ENCODE measurements at places on chromosomes 5 and 9.

DNA sequence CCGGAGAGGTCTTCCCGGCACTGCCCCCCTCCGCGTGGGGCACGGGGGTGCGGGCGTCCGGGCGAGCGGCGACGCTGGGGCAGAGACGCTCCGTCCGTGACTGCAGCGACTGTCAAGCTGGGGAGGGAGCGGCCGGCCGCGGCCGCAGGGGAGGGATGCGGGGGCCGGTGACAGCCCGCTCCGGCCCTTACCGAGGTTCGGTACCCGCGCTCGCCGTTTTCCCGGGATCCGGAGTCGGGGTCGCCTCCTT is 400 bp downstream of the KDM4C start:
- DNase-seq, result no peak

- no peak for DNase-seq
Observed at GRCh38 chr5:1593903-1594356, 70.2 kb upstream of the LPCAT1 start.

DNA sequence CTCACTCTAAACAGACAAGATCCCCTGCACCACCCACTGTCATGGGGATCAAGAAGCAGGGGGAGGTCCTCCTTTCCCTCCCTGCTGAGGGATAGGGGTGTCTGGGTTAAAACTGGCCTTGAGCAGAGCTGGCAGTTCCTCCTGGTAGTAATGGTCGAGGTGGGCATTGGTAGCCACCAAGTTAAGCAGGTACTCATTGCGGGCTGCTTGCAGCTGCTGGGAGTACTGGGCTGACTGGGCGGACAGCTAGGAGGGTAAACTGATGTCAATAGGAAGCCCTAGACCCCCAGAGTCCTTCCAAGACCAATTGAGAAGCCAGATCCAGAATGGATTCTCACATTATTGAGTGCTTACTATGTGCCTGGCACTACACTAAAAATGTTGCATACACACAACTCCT is 3.4 kb downstream of the FCHSD1 start:
- no peak for DNase-seq

DNA sequence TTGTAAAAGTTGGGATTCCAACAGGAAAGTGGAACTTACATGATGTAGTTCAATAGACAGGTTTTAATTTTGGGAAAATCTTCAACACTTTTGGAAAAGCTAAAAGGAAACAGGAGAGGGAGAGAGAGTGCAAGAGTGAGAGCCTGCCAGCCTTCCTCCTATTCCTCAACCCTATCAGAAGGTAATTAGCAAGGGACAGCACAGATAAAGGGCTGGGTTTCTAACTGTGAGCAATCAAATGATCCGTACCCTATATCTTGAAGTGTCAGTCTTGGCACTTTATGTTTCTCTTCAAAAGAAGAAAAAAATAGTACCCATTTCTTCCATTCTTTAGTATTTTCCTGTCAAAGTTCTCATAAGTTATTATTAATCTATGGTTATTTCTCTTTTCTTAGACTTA is 79.4 kb downstream of the FER start:
- no peak for DNase-seq

- no peak for DNase-seq
Observed at GRCh38 chr5:19777363-19777762, 210.6 kb downstream of the CDH18 start.

DNA sequence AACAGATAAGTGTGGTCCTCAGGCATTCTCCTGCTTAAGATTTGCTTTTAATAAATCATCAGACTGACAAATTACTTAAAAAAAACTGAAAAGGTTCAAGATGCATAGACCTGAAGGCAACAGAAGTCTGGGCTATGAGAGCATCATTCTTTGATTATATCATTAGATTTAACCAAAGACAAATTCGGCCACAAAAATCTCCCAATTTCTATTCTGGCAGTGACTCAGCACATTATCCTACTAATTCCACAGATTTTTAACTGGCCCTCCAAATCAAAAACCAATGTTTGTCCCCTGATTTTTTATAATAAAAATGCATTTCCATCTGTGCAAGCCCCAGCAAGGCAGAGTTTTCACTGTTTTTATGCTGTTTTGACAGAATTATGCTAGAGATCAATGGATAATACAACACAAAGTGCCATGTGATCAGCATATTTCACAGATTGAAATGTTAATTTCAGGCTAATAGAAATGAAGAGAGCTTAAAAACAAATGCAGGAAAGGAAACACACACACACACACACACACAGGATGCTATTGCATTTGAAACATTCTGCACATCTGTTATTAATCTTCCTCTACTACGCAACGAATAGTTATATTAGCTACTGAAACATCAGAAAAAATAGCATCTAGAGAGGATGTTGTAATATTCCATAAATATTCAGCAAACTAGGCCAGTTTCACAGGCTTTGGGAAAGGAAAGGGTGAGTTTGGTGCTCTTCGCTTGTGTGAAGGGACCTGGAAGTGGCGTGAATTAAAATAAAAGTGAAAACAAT is 177.6 kb upstream of the ST8SIA4 start:
- DNase-seq, result no peak

DNA sequence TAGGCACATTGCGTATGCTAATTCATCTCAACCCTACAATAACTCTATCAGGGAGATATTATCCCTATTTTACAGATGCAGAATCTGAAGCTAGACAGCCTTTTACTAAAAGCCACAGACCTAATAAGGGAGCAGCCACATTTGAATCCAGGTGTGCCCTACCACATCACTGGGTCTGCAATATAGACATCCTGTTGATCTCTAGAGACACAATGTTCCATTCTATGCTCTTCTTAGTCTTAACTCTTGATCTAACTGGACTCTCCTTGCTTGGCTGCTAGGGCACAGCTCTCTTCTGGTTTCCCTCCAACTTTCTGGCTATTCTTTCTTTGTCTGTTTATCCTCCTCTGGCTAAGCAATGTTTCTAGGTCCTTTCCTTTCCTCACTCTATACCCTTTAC is 1.4 kb upstream of the SPATA6L start:
- no peak for DNase-seq

DNA sequence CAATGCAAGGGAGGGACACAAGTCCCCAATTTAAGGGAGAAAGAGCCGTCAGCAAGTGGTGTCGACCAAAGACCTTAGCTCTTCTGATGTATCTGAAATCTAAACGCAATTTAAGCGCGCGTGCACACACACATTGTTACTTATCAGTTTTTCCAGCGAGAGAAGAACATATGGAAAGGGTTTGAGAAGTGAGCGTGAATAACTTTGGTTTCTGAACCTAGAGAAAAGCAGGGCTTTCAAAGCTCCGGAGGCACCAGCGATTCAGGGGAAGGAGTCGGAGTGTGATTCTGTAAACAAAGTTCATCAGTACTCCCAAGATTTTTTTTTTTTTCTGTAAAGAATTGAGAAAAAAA is 191.8 kb downstream of the MEF2C start:
- no peak for DNase-seq

- DNase-seq, result no peak
Observed at GRCh38 chr9:99005651-99006050, 61.9 kb downstream of the COL15A1 start.

- no peak for DNase-seq
Observed at GRCh38 chr5:53360811-53361210, 119.6 kb upstream of the FST start.

- no peak for DNase-seq
Observed at GRCh38 chr9:73093740-73094379, 57.8 kb upstream of the ANXA1 start.

GRCh38 chr5:177412603-177413233 is 3.4 kb upstream of the F12 start:
- peak; percentile 50 for DNase-seq

- no peak for DNase-seq
Observed at GRCh38 chr9:81559709-81560108, 129.6 kb downstream of the TLE1 start.

DNA sequence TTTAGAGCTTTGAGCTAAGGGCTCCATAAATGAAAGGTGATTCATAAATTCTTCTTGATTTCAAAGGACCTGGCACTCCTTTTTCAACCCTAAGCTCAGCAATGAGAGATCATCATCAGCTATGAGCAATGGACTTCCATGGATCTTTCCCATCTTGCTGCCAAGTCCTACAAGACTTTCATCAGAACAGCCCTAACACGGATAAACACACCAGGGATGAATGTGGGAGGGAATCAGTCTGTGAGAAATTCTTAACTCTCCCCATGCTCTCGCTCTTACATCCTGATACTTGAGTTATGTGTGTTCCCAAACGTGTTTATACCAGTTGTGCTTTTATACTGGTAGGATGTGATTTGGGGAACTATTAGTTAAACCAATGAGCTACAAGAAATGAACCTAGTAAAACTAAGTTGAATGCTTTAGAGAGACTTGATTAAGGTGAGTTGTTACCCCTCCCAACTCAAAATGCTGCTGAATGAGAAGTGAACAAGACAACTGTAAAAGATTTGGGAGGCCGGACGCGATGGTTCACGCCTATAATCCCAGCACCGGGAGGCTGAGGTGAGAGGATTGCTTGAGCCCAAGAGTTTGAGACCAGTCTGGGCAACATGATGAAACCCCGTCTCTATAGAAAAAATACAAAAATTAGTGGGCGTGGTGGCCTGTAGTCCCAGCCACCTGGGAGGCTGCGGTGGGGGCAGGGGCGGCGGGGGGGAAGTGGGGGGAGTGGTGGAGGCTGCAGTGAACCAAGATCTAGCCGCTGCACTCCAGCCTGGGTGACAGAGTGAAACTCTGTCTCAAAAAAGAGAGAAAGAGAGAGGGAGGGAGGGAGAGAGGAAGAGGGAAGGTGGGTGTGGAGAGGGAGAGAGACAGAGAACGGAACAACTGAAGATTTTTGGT is 5.2 kb upstream of the RPL26L1 start:
- DNase-seq, result no peak

- no peak for DNase-seq
Observed at GRCh38 chr5:92402045-92402444, 1018.9 kb upstream of the ARRDC3 start.

DNA sequence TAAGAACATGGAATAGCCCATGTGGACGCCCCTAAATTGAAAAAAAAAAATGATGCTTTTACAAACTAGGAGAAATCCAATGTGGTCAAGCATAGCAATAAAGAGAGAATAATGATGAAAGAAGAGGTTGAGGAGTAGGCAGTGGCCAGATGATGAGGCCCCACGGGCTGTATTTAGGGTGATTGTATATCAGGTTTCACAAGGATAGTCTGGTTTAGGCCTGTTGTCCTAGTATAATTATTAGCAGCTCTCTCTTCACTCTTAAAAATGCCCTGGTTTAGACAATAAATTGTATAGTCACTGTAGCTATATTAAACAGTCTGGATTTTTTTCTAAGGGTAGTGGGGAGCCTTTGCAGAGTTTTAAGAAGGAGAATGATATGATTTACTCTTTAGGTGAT is 102.4 kb upstream of the PRRC1 start:
- DNase-seq, result no peak

GRCh38 chr5:114120166-114120565 is 241.7 kb upstream of the KCNN2 start:
- no peak for DNase-seq

- DNase-seq, result no peak
Observed at GRCh38 chr5:65268525-65268924, 213.2 kb downstream of the ADAMTS6 start.

DNA sequence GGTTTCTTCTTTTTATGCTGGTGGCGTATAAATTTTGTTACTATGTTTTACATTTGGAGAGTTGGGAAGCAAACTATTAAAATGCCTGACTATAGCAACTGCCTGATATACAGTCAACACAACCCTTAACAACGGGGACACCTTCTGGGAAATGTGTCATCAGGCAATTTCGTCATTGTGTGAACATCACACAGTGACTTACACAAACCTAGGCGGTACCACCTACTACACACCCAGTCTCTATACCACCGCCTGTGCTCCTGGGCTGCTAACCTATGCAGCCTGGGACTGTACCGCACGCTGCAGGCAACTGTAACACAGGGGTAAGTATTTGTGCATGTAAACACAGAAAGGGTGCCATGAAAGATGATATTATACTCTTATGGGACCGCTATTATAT is 1.3 kb upstream of the CDHR2 start:
- no peak for DNase-seq

DNA sequence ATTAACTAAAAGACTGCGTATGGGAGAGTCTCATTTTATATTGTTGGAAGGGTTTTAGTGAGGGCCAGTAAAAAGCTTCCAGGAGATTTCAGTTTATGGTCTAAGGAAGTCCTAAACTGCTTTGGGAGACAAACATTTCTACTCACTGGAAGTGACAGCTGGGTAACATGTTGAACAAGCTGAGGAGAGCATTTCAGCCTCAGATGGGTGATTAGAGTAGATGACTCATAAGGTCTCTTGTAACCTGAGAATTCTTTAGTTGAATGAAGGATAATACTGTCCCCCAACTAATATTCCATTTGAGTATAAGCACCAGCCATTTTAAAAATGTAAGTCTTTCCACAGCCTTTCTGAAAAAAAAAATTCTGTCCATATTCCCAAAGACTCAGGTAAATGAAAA is 218.0 kb upstream of the C9orf72 start:
- DNase-seq, result no peak

DNA sequence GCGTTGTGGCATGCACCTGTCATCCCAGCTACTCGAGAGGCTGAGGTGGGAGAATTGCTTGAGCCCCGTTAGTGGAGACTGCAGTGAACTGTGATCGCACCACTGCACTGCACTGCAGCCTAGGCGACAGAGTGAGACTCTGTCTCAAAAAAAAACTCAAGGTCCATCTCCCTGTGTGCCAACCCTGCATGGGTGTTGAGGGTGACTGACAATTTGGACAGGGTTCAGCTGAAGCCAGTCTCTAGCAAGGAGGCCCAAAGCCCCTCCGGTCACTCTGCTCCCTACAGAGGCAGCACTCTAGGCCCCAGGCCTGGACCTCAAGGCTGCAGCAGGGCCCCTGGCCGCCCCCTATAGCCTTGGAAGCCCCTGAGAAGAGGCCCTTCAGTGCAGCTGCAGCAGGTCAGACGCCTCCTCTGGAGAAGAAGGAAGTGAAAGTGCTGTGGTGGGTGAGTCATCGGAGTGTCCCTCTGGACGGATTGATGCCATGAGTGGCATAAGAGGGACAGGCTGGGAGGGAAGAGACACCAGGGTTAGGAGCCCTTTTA is 39.2 kb upstream of the NEK6 start:
- DNase-seq, result peak; percentile 59

All from activated T-cell treated with anti-CD3 and anti-CD28 coated beads, Interleukin-2, amount 50 U/mL, for 48 hours (primary cell).